ENCODE measurements at places on chromosomes 13 and 19. TPM values are rescaled to one million over a fixed set of nuclear protein-coding genes. Genes with fewer than 3 reads are reported as not detected.

The ZNF154 gene
- 42.4 TPM for total RNA-seq

GRCh38 chr13:75813323-75813722 lies 177.2 kb downstream of the LMO7 start:
- DNase-seq, result no peak

DNA sequence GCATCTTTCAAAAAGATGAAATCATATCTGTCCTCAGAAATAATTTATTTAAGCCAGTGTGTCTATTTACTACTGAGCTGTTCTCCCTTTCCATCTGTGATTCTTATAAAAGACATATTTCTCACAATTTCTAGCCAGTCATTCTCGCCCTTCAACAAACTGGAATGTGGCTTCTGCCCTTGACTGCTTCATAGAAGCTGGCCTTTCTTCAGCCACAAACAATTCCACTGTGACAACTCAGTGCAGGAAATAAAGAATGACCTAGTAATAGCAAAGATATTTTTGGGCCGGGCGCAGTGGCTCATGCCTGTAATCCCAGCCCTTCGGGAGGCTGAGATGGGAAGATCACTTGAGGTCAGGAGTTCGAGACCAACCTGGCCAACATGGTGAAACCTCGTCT lies 655.5 kb downstream of the PCDH9 start:
- DNase-seq, result no peak

- no peak for DNase-seq
These were observed 15.1 kb downstream of the SAFB start for GRCh38 chr19:5637971-5638370.

DNA sequence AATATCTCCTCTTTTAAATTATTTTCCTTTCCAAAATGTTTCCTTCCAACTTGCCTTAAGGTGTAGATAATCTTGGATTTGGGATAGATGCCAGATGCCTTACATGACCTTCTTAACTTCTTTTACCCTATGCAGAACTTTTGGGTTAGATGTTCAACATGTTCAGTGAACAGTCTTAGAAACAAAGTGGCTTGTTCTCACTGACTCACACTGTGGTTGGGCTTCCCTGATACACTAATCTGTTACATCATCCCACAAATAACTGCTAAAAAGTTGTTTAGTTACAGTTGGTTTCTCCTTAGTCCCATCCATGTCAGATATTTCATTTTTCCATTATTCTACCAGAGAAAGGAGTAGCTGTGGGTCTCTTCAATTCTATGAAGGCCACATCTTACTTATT lies 2638.2 kb downstream of the PCDH9 start:
- no peak for DNase-seq

The UNC13A gene
- 1.1 TPM for total RNA-seq

DNA sequence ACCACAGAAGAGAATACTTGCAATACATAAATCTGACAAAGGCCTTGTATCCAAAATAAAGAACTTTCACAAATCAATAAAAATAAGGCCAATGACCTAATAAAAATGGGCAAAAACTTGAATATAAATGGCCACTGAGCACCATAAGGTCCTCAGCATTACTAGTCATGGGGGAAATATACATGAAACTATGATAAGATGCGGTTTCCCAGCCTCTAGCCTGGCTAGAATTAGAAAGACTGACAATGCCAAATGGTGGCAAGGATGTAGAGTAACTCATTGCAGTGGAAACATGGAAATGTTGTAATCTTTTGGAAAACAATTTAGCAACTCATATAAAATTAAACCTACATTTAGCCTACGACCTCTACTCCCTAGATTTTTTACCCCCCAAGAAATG lies 227.1 kb downstream of the GGACT start:
- no peak for DNase-seq

- DNase-seq, result no peak
These were observed 3.4 kb downstream of the CADM4 start for GRCh38 chr19:43636121-43636683.

DNA sequence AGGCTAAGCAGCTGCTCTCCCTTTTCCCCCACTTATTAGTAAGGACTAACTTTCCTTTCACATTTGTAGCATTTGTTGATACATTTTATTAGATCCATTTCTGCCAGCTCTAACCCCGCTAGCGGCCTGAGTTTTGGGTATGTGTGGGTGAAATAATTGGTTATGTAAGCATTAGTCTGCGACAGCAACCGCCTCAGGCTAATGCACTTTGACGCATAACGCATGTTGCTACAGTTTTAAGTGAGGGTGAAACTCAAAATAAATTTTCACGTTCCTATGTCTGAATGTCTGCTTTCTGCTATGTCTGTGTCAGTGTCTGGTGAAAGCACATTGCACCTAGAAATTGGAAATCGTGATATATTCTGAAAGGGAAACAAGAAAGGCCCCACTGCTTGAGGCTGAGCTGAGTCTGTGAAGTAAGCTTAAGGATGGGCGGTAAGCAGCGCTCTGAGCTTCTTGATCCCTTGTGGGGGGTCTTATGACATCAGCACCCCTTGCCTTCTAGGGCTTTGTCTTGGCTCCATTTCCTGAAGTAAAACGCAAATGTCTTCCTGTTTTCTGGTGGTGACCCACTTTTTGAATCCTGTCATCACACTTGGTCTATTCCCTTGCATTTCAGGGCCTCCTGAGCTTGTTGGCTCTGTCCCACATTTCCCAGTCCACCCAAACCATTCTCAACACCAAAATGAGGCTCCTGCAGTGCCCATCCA lies 648.3 kb upstream of the ARGLU1 start:
- no peak for DNase-seq

DNA sequence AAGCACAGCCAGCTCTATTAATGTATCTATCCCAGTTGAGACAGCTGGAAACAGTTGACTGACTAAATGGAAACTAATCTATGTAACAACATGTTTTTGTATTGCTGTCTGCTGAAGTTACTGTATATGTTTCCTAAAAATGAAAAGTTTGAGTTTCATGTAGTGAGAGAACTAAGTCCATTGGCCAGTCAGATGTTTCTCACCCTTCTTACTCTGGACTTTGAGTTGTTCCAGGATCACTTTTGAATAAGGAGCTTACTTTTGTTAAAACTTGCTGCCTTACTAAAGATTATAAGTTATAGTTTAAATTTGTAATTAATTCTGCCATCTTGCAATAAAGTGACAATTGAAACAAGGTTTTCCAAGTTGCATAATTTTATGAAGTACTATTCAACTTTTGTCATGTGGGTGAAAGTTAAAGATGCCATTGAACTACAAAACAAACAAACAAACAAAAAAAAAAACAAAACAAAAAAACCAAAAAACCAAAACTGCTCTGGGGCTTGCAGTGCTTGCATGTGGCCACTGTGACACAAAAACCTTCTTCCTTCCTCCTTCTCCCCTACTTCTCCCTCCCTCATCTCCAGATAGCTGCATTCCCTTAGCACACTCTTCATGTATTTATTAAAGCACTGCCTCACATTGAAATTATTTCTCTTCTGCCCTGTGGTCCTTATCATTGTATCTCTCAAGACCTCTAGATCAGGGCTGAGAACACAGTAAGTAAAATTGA lies 15.3 kb downstream of the WDFY2 start:
- no peak for DNase-seq

- no peak for DNase-seq
These were observed 87.8 kb downstream of the FNDC3A start for GRCh38 chr13:49063497-49063896.

The CFAP97D2 gene
- not detected for total RNA-seq

The MRPL57 gene
- total RNA-seq, result 15.6 TPM

DNA sequence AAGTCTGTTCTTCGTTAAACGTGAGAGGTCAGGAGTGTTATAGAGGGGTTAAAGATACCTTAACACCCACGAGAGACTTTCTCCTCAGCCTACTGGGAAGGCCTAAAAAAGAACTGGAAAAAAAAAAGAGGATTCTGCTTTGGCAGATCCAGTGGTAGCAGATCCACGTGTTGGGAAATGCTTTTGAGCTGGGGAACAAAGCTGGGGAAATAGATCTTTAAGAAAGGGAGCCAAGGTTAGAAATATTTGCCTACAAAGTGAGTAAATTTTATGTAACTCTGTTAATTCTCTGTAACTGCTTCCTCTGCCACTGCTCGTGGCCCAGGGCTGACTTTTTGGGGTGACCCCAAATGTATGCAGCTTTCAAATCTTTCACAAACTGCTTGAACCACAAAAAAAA lies 11.7 kb downstream of the RFX2 start:
- DNase-seq, result no peak

The HS6ST3 gene
- 0.60 TPM for total RNA-seq

DNA sequence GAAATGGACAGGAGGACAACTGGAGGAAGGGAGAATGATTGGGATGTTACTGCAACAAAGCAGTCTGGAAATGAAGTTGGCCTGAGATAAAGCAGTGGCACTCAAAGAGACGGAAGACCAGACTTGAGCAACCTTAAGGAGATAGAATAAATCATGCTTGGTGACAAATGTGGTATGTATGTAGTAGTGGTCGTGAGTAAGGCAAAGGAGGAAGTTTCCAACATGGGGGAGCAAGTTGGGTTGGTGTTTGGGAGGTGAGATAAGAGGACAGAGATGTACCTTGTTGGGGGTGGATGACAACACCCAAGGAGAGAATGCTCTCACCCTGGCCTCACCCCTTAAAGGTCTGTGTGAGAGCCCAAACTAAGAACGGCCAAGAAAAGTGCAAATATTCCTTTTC lies 420.5 kb downstream of the DIAPH3 start:
- no peak for DNase-seq

DNA sequence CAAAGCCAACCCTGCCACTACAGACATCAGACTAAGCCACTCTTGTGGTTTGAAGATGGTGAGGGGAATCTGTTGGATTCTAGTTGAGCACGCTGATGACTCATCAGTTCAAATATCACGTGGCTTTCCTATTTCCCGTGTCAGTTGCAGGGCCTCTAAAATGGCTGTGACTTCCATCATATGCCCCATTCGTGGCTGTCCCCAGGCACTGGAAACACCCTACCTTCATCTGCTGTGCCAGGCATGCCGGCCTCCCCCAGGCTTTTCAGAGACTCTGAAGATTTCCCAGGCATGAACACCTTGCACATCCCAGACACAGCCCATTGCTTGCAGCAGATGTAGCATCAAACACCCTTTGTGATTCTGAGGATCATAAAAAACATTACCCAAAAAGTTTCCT lies 659.9 kb downstream of the UQCRFS1 start:
- no peak for DNase-seq

The ANKLE1 gene
- 3.6 TPM for total RNA-seq

GRCh38 chr13:77013853-77014542 lies 13.0 kb downstream of the FBXL3 start:
- DNase-seq, result no peak

GRCh38 chr19:2269244-2270156 lies 12.5 kb downstream of the PEAK3 start:
- DNase-seq, result peak; percentile 97

The ZNF728 gene
- not detected for total RNA-seq

The ODAD3 gene
- 1.4 TPM for total RNA-seq

DNA sequence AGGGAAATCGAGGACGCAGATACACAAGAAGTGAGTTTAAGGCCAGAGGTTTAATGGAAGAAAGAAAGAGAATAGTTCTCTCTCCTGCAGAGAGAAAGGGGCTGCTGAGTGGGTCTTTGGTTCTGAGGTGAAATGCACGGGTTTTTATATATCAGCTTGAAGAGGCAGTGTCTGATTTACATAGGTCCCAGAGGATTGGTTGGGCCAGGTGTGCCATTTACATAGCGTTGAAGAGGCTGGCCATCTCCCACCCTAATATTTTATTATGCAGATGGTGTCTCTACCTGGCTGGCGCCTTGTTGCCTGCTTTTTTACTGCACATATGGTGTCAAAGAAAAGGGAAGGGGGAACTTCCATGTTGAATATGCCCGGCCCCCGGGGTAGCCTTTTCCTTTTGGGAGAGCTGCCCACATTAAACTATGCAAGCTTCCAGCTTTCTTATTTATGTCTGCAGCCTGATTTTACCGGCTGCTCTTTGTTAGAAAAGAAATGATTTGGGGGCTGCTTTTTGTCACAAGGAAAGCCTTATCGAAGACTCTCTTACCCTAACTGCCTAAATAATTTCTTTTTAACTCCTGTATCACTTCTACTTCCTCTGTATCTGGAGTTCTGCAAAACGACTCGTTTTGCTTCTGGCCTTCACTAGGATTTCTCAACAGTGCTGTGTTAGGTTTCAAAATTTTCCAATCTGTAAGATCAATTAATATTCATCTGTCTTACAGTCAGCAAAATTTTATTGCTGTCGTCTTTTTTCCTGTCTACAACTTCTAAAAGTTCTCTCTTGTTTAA lies 268.5 kb downstream of the B3GLCT start:
- DNase-seq, result no peak

Data from mesothelial cell of epicardium (in vitro differentiated cells).